Hematopoietic multipotent progenitor cell treated with erythropoietin and hydrocortisone succinate and interleukin-3 and kit ligand, for 4 days (in vitro differentiated cells): ENCODE measurements at places on chromosomes 4 and X.

DNA sequence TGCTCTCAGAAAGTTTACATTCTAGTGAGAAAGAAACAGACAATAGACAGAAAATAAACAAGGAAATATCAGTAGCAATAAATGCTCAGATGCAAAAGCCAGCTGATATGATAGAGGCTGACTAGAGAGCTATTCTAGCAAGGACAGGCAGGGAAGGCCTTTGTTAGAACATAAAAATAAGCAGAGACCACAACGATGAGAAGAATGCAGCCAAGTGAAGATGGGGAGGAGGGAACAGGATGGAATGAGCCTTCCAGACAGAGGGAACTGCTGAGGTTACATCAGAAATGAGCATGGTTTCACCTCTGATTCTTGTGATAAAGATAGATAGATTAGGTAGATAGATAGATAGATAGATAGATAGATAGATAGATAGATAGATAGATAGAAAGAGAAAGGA lies 7.6 kb upstream of the SOWAHB start:
- DNase-seq = no peak

DNA sequence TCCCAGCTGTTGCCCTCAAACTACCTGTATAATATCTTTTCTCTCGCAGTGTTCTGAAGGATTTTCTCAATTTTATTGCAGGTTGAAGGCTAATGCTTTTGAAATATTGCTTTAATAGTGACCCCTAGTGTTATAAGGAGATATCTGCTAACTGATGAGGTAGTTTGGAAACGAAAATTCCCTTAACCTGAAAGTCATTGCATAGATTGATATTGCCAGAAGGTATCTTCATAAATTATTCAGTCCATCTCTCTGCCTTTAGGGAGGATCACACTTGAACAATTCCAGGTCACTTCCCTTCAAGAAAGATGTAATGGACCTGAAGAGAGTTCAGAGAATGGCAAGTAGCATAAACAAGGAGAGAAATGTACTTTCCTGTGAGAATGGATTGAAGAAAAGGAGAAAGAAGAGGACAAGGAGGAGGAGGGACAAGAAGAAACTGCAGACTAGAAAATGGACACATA lies 44.1 kb downstream of the TIGD4 start:
- DNase-seq = peak; percentile 71

GRCh38 chr4:142497606-142498005 lies 348.5 kb downstream of the INPP4B start:
- DNase-seq = no peak

DNA sequence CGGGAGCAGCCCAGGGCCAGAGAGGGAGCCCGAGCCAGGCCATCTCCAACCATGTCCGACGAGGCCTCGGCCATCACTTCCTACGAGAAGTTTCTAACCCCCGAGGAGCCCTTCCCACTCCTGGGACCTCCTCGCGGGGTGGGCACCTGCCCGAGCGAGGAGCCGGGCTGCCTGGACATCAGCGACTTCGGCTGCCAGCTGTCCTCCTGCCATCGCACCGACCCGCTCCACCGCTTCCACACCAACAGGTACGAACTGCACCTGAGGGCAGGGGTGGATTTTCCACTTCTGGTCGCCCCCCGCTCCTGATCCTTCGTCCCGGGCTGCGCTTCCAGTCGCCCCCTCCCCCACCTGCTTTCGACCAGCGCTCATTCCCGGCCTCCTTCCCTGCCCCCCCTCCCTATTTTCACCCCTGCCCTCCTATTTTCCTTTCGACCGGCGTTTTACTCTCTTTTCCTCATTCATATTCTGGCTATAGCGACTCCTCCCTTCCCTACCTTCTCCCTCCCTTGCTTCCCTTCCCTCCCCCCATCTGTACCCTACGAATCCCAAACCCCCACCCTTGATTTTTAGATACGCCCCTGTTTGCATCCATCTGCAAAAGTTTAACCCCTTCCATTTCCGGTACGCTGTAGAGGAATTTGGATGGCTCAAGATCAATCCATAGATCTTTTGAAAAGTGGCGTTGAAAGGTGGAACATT lies 633 bp downstream of the FAM199X start:
- peak; percentile 10 for DNase-seq

- peak; percentile 12 for DNase-seq
Observed at GRCh38 chr4:24604558-24605214, 20.3 kb upstream of the DHX15 start.

- no peak for DNase-seq
Observed at GRCh38 chr4:38105475-38106220, 145.4 kb downstream of the PTTG2 start.

- no peak for DNase-seq
Observed at GRCh38 chr4:16457944-16458343, 231.7 kb upstream of the TAPT1 start.
